ENCODE measurements at places on chromosomes 16 and 17.

DNA sequence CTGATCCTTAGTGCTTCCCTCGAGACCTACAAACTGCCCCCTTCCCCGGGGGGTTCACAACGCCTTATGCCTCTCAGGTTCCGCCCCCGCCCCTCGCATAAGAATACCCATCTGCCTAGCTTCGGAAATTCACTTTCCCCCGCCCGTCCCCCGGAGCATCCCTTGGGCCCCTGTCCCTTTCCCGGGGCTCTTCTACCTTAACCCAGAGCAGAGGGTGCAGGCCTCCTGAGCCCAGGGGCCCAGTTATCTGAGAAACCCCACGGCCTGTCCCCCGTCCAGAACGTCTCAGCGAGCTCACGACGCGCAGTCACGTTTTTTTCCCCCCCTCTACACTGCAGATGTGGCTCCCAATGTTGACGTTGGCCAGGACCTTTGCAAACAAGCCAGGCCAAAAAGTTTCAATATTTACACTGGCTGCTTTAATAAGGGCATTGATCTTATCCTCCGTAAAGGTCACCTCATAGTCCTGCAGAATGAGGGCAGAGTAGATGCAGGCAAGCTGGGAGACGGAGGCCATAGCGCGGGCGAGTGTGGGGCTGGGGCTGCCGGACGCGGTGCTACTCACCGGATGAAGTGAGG is 1.4 kb upstream of the NBR1 start:
- DNase-seq: peak; percentile 4

DNA sequence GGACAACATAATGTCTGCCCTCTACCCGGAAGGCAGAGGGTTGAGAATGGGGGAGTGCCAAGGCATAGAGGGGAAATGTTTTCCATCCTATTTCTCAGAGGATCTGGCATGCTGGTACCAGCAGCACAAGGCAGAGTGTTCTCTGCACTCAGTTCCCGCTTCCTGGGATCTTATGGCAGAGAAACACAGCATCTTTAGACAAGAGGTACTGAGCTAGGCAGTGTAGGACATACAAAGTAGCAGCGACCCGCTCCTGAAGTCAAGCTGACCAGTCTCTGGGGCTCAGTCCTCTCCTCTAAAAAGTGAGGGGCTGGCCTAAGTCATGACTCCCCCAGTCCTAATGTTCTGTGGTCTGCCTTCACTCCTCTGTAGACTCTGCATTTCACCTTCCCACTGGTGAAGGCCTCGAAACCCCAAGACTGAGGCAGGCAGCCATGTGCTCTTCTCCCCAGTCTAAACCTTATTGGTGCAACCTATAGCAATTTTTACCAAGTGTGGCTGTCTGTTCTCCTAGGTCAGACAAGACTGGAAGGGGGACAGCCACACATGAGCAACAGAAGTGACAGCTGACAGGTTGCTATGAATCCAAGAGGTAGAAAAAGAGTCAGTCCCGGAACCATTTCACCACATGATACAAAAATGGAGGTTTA is 11.3 kb upstream of the TSPOAP1 start:
- DNase-seq: no peak

DNA sequence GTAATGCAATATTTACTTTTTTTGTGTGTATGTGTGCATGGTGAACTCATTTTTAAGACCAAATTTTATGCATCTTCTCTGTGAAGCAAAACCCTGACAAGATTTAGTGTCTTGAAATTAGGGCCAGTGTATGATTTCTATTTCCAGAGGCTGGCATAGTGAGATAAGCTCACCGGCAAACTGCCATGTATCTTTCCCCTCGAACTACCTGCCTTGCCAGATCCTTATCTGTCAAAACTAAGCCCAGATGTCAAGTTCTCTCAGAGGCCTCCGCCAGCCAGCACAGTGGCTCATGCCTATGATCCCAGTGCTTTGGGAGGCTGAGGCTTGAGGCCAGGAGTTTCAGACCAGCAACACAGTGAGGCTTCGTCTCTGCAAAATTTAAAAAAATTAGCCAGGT is 10.0 kb downstream of the USP32 start:
- DNase-seq: no peak

- no peak for DNase-seq
Measured at GRCh38 chr17:57518587-57519581, 226.2 kb downstream of the CCDC182 start.

DNA sequence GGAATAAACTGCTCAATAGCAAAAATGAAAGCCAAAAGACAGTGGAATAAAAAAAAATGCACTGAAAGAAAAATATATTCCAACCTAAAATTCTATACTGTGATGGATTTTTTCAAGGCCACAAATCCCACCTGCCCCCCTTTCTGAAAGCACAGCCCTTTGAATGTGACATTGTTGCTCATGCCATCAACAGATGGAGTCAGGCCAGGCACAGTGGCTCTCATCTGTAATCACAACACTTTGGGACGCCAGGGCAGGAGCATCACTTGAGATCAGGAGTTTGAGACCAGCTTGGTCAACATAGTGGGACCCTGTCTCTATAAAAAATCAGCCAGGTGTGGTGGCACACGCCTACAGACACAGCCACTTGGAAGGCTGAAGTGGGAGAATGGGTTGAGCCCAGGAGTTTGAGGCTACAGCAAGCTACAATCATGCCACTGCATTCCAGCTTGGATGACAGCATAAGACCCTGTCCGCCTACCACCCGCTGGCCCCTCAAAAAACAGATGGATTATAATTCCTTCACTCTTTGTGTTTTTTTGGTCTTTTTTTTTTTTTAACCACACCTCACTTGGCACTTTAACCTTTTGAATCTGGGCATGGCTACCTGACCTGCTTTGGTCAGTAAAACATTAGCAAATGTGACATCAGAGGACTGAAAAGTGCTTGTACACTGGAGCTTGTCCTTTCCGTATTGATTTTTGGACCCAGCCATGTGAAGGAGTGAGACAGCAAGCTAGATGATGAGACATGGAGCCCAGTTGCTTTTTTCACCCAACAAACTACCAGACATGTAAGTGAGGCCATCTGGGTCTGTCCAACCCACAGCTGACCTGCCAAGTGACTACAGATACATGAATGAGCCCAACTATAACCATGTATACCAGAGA is 36.3 kb downstream of the GLG1 start:
- no peak for DNase-seq
